ENCODE measurements at places on chromosomes 6 and 20. TPM values are rescaled to one million over a fixed set of nuclear protein-coding genes. Genes with fewer than 3 reads are reported as not detected.

Gene NRSN1
- total RNA-seq = 0.90 TPM

Gene FOXQ1
- total RNA-seq = 10.8 TPM

Gene HECA
- total RNA-seq = 35.2 TPM

Gene MYCT1
- total RNA-seq = 25.1 TPM

Gene HINT3
- total RNA-seq = 44.8 TPM

Gene GJA10
- not detected for total RNA-seq
